K562 (cell line): ENCODE measurements at places on chromosomes 4 and X.

GRCh38 chr4:26909369-26909768 is 48.7 kb downstream of the STIM2 start:
- H3K4me1 ChIP-seq: no peaks in the 10 kb centered on the region
- H3K4me3 ChIP-seq: no peak overlapping the region
- no peak for DNase-seq
- H3K27me3 ChIP-seq: no peaks in the 10 kb centered on the region
- H3K27ac ChIP-seq: no peak overlapping the region
- H3K36me3 ChIP-seq: no peaks in the 10 kb centered on the region

- peaks cover 2% of the 10 kb centered on the region; the same call in 1 of the 3 replicates for H3K27me3 ChIP-seq
- no peak overlapping the region for H3K27ac ChIP-seq
- DNase-seq: no peak
- no peaks in the 10 kb centered on the region for H3K4me1 ChIP-seq
These were observed 85.4 kb downstream of the INTS6L start for GRCh38 chrX:135605906-135606305.

- peaks cover 86% of the 10 kb centered on the region for H3K27me3 ChIP-seq
- DNase-seq: no peak
- H3K4me1 ChIP-seq: no peaks in the 10 kb centered on the region
- H3K27ac ChIP-seq: no peak overlapping the region
These were observed 99.6 kb upstream of the MSX1 start for GRCh38 chr4:4759883-4760282.

GRCh38 chr4:144851948-144852347 is 206.0 kb downstream of the HHIP start:
- no peak overlapping the region for H3K27ac ChIP-seq
- DNase-seq: no peak
- no peaks in the 10 kb centered on the region for H3K4me1 ChIP-seq
- no peaks in the 10 kb centered on the region for H3K27me3 ChIP-seq
- no peak overlapping the region for H3K4me3 ChIP-seq
- no peaks in the 10 kb centered on the region for H3K36me3 ChIP-seq

GRCh38 chr4:22363036-22363435 is 152.8 kb downstream of the ADGRA3 start:
- H3K4me1 ChIP-seq: no peaks in the 10 kb centered on the region
- H3K4me3 ChIP-seq: no peak overlapping the region
- DNase-seq: no peak
- H3K36me3 ChIP-seq: no peaks in the 10 kb centered on the region

GRCh38 chr4:146585761-146586333 is 52.8 kb upstream of the POU4F2 start:
- no peak overlapping the region for H3K27ac ChIP-seq
- no peaks in the 10 kb centered on the region for H3K4me1 ChIP-seq
- DNase-seq: no peak
- no peaks in the 10 kb centered on the region for H3K36me3 ChIP-seq
- no peak overlapping the region for H3K4me3 ChIP-seq

DNA sequence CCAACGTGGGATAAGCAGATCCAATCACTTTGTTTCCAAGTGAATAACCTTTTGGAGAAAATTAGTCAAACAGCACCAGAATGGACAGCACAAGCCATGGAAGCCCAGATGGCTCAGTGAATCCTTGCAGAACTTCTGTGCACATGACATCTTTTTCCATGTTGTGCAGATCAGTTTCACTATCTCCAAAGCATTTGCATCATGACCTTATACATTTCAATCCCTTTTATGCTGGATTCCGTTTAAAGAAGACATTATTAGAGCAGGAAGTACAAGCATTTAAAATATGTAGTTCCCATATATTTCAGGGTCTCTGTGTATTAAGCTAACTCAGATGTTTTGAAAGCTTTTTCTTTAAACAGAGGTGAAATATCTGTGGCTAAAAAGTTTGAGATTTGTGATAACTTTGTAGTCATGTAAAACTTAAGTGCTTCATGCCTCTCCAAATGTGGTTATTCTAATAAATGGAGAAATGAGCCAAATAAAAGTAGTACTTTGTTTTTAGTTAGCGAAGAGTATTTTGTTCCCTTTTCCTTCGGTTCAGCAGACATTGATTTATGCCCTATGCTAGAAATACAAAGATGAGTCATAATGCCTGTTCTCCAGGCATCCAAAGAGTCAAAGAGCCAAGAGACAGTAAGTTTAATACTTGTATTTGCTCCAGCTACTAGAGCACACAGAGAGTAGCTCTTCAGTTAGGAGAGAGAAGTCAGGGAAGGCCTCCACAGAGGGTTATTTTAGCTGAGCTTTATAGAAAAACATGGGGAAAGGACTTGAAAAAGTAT is 39.0 kb downstream of the PLAC8 start:
- H3K27me3 ChIP-seq: no peaks in the 10 kb centered on the region
- H3K4me3 ChIP-seq: no peak overlapping the region
- no peak overlapping the region for H3K27ac ChIP-seq
- DNase-seq: no peak
- H3K4me1 ChIP-seq: no peaks in the 10 kb centered on the region

DNA sequence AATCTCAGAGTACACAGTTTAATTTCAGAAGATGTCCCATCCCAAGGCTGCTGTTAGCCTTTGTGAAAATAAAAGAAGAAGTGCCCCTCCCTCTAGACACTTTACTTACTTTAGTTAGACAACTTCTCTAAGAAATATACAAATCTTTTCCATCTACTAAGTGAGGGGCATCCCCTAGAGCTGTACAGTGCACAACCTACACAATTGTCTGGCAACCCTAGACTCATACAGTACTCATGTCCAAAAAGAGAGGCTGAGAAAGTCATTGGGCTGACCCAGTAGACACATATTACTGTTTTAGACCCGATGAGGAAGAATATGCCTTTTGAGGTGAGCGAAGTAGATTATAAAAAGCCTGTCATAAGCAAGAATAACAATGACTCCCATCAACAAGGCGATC is 297.6 kb downstream of the IDS start:
- no peaks in the 10 kb centered on the region for H3K36me3 ChIP-seq
- no peak overlapping the region for H3K4me3 ChIP-seq
- no peaks in the 10 kb centered on the region for H3K27me3 ChIP-seq
- H3K4me1 ChIP-seq: no peaks in the 10 kb centered on the region

- H3K36me3 ChIP-seq: no peaks in the 10 kb centered on the region
- no peak overlapping the region for H3K4me3 ChIP-seq
These were observed 44.3 kb downstream of the ARSJ start for GRCh38 chr4:113935190-113935589.

- H3K27me3 ChIP-seq: no peaks in the 10 kb centered on the region
- DNase-seq: no peak
- no peaks in the 10 kb centered on the region for H3K4me1 ChIP-seq
- H3K27ac ChIP-seq: no peak overlapping the region
- H3K4me3 ChIP-seq: no peak overlapping the region
These were observed 53.8 kb downstream of the RAP1GDS1 start for GRCh38 chr4:98314791-98315565.

DNA sequence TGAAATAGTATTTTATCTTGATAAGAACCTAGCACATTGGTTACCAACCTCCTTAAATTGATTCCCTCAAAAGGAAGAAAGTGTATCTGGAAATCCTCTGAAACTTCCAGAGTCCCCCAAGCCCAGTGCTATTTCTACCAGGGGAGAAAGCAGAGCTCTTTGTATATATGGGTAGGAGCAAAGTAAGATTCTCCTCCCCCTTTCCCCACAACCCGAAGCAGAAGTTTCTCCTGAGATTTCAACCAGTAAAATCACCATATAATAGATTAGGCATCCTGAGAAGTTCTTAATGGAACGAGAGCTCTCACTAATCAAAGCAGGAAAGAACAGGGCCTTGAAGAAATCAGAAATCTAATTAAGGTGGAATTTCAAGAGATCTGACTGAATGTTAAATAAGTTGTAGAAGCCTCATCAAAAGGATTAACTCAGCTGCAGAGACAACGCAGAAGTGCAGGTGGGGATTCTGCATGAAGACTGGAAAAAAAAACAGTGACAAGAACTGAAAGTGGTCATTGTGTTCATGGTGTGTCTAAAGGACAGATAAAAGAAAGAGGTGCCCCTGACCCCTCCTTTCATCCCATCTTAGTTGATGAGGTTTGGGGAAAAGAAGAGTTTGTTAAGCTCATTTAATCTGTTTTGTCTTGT is 39.1 kb downstream of the VSIG4 start:
- H3K27ac ChIP-seq: peak overlapping the region; percentile 99
- DNase-seq: no peak
- peaks cover 11% of the 10 kb centered on the region; the same call in 1 of the 2 replicates for H3K4me1 ChIP-seq
- H3K4me3 ChIP-seq: peak overlapping the region; percentile 50

- DNase-seq: no peak
- H3K4me3 ChIP-seq: no peak overlapping the region
- peaks cover 13% of the 10 kb centered on the region; the same call in 2 of the 3 replicates for H3K4me1 ChIP-seq
These were observed 32.8 kb downstream of the CEP44 start for GRCh38 chr4:174316546-174316945.

DNA sequence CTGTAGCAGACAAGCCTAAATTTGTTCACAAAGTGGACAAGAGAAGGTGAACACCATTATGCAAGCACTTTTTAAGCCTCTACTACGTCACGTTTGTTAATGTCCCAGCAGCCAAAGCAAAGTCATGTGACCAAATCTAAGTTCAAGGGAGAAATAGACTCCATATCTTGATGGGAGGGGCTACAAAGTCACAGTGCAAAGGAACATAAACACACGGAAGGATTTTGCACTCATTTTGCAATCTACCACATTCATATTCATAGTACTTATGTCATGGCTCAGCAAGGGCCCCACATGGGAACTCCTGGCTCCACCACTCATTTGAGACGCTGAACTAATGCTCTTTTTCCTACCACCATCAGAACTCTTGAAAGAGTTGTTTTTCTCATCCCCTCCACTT is 139.0 kb upstream of the JADE1 start:
- H3K27ac ChIP-seq: no peak overlapping the region
- H3K36me3 ChIP-seq: no peaks in the 10 kb centered on the region
- no peak overlapping the region for H3K4me3 ChIP-seq
- H3K27me3 ChIP-seq: no peaks in the 10 kb centered on the region
